Stimulated activated CD8-positive, alpha-beta memory T cell treated with anti-CD3 and anti-CD28 coated beads, Interleukin-12 subunit alpha, Interleukin-12 subunit beta, amount 100 ng/mL, for 4 hours (primary cell): ENCODE measurements at places on chromosomes 12 and 14.

- no peak for DNase-seq
Observed at GRCh38 chr14:97336179-97336578, 539.0 kb downstream of the VRK1 start.

DNA sequence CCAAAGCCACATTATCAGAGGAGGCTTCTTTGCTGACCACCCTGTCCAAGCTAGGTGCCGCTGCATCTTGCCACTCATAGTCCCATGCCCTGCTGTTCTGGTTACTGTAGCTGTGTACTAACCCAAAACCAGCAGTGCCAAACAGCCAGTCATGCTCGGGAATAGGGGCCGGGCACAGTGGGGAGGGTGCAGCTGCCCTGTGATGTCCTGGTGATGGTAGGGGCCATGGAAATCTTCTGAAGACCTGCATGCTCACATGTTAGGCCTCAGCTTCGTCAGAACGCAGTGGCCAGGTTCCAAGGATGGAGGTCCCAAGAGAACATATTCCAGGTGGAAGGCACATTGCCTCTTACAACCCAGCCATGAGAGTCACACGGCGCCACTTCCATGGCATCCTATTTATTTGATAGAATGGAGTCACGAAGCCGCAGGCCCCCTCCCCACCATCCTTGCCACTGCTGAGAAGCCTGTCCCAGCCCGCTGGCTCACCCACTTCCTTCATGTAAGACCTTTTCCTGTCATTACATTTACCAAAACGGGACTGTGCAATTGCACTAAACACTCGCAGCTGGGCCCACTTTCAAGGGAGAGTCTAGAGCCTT lies 48.5 kb downstream of the FAM222A start:
- no peak for DNase-seq

DNA sequence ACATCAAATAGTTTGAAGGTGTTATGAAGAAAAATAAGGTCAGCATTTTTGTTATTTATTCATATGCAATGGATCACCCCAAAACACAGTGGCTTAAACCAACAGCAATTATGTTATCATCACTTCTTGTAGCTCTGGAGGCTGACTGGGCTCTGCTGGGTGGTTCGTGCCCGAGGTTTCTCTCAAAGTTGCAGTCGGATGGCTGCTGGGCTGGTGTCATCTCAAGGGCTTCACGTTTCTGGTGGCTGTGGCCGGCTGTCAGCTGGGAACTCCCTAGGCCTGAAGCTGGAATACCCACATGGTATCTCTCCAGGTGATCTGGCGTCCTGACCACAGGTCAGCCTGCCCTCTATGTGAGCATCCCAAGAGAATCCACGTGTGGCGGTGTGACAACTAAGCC lies 12.0 kb downstream of the DIO3 start:
- no peak for DNase-seq

- DNase-seq = no peak
Observed at GRCh38 chr12:3379079-3379478, 111.9 kb upstream of the PRMT8 start.

DNA sequence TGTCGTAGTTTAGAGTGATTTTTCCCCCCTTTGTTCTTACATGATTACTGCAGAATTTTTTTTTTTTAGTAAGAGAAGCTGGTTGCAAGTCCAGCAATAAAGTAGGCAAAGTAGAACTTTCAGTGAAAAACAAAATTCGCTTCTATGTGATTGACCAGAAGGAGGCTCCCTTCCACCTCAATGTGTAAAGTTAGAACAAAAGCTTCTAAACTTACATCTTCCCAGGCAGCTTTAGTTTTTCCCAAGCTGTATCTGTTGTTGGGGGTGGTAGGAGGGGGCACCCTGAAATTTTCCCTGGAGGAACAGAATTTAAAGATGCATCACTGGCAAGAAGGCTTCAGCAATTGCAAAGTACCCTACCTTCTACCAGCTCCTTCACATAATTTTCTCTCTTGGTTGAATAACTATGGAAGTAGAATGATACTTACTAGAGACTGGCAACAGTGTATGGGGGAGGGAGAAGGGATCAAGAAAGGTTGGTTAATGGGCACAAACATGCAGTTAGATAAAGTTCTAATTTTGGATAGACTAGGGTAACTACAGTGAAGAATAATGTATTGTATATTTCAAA lies 87.3 kb upstream of the E2F7 start:
- DNase-seq = no peak

- no peak for DNase-seq
Observed at GRCh38 chr14:92633724-92634123, 114.7 kb downstream of the LGMN start.

DNA sequence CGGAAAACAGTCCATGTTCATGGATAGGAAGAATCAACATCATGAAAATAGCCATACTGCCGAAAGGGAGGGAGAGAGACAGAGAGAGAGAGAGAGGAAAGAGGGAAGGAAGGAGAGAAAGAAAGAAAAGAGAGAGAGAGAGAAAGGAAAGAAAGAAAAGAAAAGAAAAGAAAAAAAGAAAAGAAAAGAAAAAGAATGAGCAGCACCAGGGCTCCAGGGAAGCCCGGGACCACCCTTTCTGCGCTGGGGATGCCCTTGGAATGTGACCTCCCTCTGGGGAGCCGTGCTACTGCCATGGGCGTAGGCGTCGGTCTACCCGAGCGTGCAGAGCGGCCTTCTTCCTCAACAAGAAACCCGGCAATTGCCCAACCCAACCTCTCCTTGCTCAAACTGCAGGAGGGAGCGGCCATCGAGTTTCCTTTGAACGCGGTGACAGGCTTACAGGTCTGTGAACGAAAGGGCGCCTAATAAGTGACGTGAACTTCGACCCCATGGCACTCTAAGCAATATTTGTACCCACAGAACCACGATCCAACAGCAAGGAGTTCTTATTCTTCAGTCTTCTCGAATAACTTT lies 16.9 kb downstream of the OR6S1 start:
- DNase-seq = no peak

GRCh38 chr12:7144414-7145120 lies 14.4 kb downstream of the CLSTN3 start:
- DNase-seq = no peak

DNA sequence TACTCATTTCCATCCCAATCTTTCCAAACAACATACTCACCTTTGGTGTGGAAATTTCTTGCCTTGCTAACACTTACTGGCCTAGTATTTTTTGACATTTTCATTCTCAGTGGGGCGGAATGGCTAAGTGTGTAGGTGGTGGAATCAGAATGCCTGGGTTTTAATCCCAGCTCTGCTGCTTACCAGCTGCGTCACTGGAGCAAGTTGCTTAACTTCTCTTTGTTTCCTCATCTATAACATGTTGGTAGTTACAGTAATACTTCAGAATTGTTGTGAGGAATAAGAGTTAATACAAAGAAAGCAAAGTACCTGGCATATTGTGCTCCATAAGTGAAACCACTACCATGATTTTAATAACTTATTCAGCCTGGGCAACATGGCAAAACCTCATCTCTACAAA lies 3.0 kb upstream of the FAM177A1 start:
- no peak for DNase-seq

GRCh38 chr12:46661110-46661845 lies 164.5 kb downstream of the SLC38A4 start:
- DNase-seq = no peak

DNA sequence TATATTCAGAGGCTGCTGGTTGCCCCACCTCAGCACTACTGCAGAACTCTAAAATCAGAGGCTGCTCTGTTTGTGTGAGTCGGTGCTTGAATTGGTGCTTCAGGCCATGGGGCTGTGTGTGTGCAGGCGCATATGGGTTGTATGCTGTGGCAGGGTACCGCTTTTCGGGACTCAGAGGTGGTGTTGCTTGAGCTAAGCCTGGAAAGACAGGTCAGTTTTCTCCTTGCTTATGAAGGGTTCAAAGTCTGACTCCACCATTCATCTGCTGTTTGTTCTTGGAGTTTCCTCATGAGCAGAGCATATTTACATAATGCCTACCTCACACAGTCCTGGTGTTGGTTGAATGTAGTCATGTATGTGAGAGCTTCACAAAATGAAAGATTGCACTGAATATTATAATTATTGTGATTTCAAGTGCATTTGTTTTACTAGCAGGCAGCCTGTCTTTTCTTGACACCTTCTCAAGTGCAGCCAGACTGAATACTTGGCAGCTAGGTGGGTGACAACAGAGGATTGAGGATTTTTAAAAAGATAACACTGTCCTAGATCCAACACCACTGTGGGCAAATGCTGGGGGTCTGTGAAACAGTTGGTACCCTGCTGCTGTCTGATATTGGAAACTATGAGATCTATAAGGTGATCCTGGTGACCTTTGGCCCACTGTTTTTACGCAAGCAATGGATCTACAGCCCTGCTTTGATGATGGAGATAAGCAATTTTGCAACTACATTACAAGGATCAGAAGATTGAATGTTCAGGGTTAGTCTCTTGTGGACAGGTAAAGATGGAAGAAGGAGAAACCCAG lies 1.0 kb upstream of the ANG start:
- no peak for DNase-seq

DNA sequence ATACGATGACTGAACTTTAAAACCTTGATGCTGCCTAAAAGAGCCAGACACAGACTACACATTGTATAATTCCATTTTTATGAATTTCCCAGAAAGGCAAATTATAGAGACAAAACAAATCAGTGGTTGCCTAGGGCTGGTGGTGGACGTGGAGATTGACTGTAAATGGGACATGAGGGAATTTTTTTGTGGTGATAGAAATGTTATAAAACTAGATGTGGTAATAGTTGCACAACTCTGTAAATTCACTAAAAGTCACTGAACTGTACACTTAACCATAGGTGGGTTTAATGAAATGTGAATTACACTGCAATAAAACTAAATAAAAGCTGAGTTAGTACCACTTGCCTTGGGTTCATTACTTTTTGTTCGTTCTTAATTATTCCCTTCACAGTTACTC lies 72.1 kb downstream of the PLEKHA5 start:
- DNase-seq = no peak

DNA sequence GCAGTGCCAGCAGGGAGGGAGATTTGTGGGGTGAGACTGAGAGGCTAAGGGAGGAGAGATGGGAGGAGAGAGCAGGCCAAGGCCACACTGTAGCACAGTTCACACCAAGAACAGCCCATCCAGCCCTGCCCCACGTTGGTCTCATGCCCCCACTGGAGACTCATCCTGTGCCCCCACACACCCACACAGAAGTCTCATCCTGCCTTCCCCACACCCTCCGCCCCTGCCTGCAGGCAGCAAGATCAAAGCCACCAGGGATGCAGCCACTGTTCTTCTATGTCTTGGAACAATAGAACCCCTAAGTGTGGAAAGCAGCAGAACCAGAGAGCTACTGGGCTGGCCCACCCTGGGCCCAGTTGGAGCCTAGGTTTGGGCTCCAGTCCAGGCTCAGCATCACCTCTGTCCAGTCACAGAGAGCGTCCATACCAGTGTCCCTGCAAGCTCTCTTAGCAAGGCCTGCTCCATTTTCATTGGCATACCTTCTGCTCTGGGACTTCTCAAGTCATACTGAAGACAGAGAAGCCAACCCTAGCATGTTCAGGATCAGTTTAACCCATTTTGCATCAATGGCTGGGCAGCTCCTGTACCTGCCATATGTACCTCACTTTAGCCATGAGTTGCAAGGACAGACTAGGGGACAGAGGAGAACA lies 31.7 kb upstream of the HDAC7 start:
- DNase-seq = no peak

DNA sequence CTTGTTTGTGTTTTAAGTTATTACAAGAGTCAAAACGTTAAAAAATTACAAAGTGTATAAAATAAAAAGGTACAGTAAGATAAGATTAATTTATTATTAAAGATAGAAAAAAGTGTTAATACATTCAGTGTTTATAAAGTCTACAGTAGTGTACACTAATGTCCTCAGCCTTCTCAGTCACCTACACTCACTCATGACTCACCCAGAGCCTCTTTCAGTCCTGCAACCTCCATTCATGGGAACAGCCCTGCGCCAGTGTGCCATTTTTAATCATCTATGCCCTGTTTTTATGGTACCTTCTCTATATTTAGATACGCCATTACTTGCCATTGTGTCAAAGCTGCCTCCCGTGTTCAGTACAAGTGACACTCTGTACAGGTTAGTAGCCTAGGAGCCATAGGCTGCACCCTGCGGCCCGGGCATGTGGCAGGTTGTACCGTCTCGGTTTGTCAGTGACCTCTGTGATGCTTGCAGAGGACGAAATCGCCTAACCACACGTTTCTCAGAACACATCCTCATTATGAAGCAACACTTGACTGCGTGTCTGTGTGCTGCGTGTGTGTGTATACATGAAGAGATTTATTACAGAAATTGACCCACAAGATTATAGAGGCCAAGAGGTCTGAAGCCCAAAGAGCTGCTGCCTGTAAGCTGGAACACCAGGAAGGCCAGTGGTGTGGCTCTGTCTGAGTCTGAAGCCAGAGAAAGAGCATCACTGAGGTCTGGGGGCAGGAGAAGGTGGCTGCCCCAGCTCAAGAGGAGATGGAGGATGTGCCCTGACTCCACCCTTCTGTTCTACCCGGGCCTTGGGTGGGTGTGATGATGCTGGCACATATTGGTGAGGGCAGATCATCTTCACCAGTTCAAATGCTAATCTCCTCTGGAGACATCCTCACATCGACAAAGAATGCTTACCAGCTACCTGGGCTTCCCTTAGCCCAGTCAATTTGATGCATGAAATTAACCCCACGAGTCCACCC lies 116.6 kb upstream of the C14orf180 start:
- no peak for DNase-seq

DNA sequence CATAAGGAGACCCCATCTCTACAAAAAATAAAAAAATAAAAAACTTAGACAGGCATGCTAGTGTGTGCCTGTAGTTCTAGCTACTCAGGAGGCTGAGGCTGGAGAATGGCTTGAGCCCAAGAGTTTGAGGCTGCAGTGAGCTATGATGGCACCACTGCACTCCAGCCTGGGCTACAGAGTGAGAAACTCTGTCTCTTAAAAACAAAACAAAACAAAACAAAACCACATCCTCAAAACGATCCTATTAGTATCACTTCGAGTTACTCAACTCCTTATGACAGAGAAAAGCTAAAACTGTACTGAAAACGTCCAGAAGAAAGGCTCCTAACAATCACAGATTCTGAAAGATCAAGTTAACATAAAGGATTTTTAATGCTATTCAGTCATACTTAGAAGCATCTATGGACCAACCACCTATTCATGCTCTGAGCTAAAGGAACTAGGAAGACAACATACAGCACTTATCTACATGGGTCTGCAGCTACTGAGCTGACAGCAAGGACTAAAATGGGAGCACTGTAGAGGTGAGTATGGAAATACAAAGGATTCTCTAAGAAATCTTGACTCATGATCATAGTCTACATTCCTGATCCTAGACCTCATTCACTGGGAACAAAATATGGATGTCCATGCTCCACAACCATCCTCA lies 75.3 kb upstream of the DUSP6 start:
- no peak for DNase-seq

- peak; percentile 18 for DNase-seq
Observed at GRCh38 chr14:24481622-24482324, 26.3 kb downstream of the CMA1 start.

- DNase-seq = no peak
Observed at GRCh38 chr12:9991876-9992275, 7.0 kb downstream of the CLEC1B start.

GRCh38 chr14:55965851-55966250 lies 152.4 kb upstream of the PELI2 start:
- DNase-seq = no peak

GRCh38 chr14:34826661-34827060 lies 48.5 kb downstream of the BAZ1A start:
- no peak for DNase-seq
